ENCODE measurements at places on chromosomes 12 and 14. TPM values are rescaled to one million over a fixed set of nuclear protein-coding genes. Genes with fewer than 3 reads are reported as not detected.
A peak's percentile ranks its signal among the peaks of the same experiment; 100 is the strongest.

Gene SERPINA9
- not detected for polyA plus RNA-seq

Gene GDF3
- polyA plus RNA-seq = not detected

Gene SLC6A12
- 0.02 TPM for polyA plus RNA-seq

DNA sequence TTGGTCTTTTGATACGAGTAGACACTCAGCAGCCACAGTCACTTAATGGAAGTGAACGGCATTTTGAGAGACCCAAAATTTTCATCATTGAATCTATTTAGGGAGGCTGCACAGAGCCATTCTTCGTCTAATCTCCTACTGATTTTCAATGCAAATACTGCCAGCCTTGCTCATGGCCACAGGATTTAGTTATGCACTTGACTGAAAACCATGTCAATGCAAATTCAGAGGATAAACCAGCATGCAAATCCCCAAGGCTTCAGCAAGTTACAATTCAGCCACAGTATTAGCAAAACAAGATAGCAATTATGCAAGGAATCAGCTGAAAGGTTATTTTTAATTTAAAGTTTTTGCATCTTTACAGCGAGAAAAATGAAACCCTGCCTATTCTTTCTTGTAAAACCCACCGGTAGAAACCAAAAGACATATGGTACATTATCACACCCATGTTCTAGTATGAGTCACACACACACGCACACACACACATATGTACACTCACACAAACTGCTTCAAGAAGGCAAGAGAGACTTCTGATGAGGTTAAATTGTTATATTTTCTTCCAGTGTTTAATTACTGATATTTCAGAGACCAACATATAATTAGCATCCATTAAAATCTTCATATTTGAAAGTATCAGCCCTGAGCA is 985.3 kb upstream of the FLRT2 start:
- no peaks in the 10 kb centered on the region for H3K36me3 ChIP-seq
- H3K27ac ChIP-seq = no peak overlapping the region
- no peak overlapping the region for H3K4me3 ChIP-seq
- H3K4me1 ChIP-seq = no peaks in the 10 kb centered on the region
- no peak for DNase-seq

DNA sequence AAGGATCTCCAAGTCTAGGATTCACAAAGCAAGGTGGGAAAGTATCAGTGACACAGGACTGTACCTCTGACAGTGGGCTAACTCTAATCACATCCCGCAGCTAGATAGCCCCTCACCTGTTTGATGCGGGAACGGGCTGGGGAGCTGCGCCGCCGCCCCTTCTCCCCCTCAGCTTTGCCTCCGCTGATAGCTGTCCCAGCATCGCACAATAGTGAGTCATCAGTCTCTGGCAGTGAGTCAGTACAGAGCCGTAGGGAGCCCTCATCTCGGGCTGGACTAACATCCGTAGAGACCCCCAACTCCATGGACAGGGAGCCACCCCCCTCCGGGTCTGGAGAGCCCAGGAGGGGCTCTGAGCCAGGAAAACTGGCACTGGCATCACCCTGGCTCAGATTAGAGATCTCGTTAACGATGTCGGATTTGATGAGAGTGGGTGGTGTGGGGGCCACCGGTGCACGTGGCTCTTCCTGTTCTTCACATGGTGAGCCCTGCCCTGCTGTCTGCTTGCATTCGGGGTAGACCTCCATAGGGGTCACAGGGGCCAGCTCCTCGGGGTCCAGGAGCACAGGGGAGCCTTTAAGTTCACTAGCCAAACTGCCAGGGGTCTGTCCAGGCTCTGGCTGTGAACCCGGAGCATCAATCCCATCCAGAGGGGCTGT is 10.9 kb downstream of the KMT2D start:
- H3K4me3 ChIP-seq = no peak overlapping the region
- H3K27me3 ChIP-seq = no peaks in the 10 kb centered on the region
- peaks cover 59% of the 10 kb centered on the region for H3K36me3 ChIP-seq
- no peak for DNase-seq

DNA sequence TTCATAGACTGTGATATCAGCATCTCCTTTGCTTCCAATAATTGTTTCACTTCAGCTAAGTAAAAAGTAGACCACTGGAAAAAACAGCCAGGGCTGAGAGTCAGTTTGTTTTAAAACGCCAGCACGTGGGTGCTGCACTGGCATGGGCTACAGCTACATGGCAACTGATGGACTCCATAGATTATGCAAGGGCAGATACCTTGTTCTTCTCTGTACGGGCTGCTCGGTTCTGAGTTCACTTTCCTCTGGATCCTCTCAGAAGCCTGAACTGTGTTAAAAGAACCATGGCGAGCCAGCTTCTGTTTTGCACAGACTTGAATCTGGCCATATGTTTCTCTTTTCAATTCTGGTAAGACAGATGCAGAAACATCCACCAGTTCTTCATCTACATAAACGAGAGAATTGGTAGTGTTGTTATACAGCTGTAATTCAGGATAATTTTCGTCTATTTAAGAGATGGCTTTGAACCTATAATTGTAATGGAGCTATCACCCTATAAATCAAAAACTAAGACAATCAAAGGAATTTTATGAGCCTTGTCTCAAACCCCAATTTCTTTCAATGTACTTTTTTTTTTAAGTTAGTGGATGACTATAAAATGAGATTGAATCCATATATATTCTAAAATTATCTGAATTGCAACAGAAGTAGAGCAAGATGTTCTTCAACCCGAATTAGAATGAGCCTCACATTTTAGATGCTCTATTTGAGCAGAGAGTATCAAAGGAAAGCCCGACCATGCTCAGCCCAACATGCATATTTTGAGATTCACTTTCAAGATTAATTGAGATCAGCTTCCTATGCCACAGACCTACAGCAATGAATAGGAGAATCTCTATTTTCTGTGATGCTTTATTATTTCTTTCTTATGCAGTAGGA is 31.5 kb downstream of the E2F7 start:
- peaks cover 9% of the 10 kb centered on the region for H3K4me1 ChIP-seq
- H3K27me3 ChIP-seq = no peaks in the 10 kb centered on the region
- no peak overlapping the region for H3K4me3 ChIP-seq
- DNase-seq = no peak
- peaks cover 38% of the 10 kb centered on the region for H3K36me3 ChIP-seq
- H3K27ac ChIP-seq = no peak overlapping the region

DNA sequence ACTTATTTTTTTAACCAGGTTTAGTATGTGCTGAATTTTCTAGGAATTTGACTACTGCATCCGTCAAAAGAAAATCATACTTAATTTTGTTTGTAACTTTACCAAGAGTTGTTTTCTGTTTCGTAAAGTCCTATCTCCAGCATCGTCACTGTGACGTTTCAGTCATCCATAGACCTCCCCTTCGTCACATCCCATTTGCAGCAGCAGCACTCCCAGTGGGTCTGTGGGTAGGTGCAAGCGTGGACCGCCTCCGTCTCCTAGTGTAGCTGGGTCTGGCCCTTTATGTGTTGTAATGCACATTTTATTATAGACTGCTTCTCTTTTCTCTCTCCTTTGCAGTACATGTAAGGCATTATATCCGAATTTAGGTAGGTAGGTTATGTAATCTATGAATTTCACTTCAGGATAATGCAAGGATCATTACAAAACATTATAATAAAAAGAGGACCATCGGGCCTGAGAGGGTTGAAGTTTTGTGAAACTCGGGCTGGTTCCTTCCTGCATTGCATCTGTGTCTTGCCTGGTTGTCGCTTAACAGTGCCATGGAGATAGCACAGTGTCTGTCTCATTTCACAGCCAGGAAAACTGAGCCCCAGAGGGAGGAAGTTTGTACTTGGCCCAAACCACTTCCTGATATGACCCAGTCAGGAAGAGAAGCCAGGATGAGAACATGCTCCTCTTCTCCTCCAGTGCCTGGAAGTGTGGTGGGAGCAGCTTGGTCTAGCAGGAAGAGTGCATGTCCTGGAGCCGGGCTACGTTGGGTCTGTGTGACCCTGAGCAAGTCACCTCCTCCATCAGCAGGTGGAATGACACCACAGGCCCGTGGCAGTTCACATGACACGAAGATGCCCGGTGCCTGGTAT is 41.3 kb downstream of the EVL start:
- H3K4me1 ChIP-seq = peaks cover 30% of the 10 kb centered on the region
- no peak overlapping the region for H3K27ac ChIP-seq
- H3K36me3 ChIP-seq = no peaks in the 10 kb centered on the region
- no peaks in the 10 kb centered on the region for H3K27me3 ChIP-seq
- H3K4me3 ChIP-seq = no peak overlapping the region
- DNase-seq = no peak

DNA sequence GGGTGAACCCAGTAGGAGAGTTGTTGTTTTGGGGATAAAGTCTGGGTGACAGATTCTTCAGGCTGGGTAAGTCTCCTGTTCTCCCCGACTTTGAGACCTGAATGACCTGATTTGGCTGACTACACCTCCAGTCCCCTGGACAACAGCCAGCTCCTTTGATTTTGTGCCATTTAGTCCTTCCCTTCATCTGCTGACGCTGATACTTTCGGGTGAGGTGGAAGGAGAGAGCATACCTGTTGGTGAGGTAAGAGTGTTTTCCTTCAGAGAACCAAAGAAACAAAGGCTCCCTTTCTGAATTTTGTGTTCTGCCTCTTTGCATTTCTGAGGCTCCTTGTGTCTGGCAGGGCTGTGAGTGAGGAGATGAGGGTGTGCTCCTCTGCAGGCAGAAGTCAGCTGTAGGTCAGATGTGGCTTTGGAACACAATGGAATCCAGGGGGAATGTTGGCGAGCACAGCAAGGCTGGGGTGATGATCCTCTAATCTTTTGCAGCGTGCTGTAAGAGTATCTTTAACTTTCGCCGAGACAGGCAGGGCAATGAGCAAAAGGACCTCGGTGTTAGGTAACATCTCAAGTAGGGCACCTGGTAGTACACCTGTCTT is 12.1 kb downstream of the ETV6 start:
- no peak overlapping the region for H3K27ac ChIP-seq
- H3K27me3 ChIP-seq = no peaks in the 10 kb centered on the region
- peaks cover 17% of the 10 kb centered on the region for H3K4me1 ChIP-seq
- no peak for DNase-seq
- H3K4me3 ChIP-seq = no peak overlapping the region

DNA sequence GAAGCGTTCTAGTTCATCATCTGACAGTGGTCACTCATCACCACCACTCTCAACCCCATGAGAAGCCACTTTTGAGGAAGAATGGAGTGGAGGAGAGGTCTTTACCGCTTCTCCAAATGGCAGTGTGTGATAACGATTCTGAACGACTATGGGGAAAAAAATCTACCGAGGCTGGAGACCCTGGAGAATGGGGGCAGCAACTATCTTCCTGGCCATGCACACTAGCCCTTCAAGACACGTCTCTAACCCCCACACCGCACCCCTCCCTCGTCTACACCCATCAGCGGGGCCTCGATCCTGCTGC is 365 bp downstream of the ING4 start:
- peak overlapping the region; percentile 74 for H3K4me3 ChIP-seq
- H3K27ac ChIP-seq = peak overlapping the region; percentile 79
- H3K4me1 ChIP-seq = peaks cover 4% of the 10 kb centered on the region
- H3K27me3 ChIP-seq = no peaks in the 10 kb centered on the region
- peaks cover 18% of the 10 kb centered on the region for H3K36me3 ChIP-seq

DNA sequence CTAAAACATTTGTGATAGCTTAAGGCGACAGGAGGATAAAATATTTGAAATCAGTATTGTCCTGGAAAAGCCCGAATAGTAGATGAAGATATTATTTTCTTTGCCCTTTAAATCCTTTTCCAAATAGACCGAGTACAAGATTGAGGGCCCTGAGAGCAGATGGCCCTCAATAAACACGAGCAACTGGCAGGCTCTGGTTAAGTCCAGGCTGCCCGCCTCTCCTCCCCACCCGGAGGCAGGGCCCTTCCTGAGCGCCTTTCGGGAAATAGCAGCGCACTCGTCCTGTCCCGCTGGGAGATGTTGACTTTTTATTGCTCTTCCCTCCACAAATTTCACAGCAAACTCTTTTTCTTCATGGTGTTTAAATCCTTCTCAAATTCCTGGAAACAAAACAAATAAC is 50.8 kb upstream of the MAX start:
- no peaks in the 10 kb centered on the region for H3K4me1 ChIP-seq
- no peaks in the 10 kb centered on the region for H3K27me3 ChIP-seq
- DNase-seq = no peak
- H3K4me3 ChIP-seq = no peak overlapping the region
- H3K27ac ChIP-seq = no peak overlapping the region

Measured in SK-N-SH (cell line).